ENCODE measurements at places on chromosomes 5 and 9. TPM values are rescaled to one million over a fixed set of nuclear protein-coding genes. Genes with fewer than 3 reads are reported as not detected.

PCA3 gene
- not detected for total RNA-seq

JAKMIP2 gene
- not detected for total RNA-seq

GRCh38 chr5:93893075-93893474, 151.7 kb upstream of the POU5F2 start:
- H3K36me3 ChIP-seq, result no peaks in the 10 kb centered on the region
- no peaks in the 10 kb centered on the region for H3K27me3 ChIP-seq
- no peaks in the 10 kb centered on the region for H3K4me1 ChIP-seq
- H3K4me3 ChIP-seq, result no peak overlapping the region
- no peak for DNase-seq

DNA sequence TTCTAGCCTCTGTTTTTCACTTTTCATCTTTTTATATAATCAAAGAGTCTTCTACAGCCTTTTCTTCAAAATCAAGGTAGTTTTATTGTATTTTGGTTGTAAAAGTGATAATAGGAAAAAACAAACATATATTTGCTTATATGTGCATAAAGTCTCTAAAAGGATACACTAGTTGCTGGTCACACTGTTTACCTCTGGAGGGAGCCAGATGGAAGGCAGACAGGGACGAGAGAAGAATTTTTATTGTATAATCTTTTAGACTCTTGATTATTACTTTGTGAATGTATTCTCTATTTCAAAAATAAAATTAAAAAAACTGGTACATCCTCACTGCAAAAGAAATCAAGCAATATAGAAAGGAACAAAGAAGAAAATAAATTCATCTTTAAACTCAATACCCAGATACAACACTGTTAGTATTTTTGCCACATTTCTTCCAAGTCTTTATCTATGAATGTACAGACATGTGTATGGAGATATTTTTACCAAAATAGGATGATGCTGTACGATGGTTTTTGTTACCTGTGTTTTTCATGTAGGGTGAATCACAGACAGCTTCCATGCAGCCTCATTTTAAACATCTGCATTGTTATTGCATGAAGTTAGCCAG, 6.1 kb upstream of the RNF183 start:
- no peaks in the 10 kb centered on the region for H3K36me3 ChIP-seq
- no peaks in the 10 kb centered on the region for H3K4me1 ChIP-seq
- peak; percentile 55 for DNase-seq
- no peak overlapping the region for H3K4me3 ChIP-seq

DNA sequence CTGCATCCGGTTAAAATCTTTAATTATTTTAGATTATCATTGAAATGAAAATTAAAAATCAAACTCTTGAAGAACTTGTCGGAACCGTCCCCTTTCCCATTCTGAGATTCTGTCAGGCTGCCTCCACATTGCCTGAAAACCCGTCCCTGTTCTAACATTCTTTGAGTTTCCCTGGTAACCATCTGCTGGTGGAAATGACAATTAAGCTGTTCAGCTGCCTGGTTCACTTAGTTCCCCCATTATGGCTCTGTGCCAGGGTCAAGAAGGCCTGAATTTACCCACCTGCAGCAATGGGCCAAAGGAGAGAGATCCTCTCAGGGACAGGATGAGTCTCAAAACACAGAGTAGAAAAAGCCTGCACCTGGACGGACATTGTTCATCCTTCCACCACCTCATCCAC, 11.8 kb upstream of the TCOF1 start:
- no peak overlapping the region for H3K4me3 ChIP-seq
- H3K4me1 ChIP-seq, result peaks cover 1% of the 10 kb centered on the region
- H3K27ac ChIP-seq, result no peak overlapping the region
- DNase-seq, result no peak
- H3K27me3 ChIP-seq, result no peaks in the 10 kb centered on the region

- peaks cover 22% of the 10 kb centered on the region for H3K4me1 ChIP-seq
- no peaks in the 10 kb centered on the region for H3K27me3 ChIP-seq
- H3K4me3 ChIP-seq, result no peak overlapping the region
Measured at GRCh38 chr9:83065233-83065632, 2.3 kb upstream of the RASEF start.

GRCh38 chr5:157463621-157464518, 3.9 kb downstream of the NIPAL4 start:
- no peaks in the 10 kb centered on the region for H3K36me3 ChIP-seq
- H3K4me3 ChIP-seq, result no peak overlapping the region
- H3K27ac ChIP-seq, result peak overlapping the region; percentile 49
- H3K4me1 ChIP-seq, result peaks cover 20% of the 10 kb centered on the region

DNA sequence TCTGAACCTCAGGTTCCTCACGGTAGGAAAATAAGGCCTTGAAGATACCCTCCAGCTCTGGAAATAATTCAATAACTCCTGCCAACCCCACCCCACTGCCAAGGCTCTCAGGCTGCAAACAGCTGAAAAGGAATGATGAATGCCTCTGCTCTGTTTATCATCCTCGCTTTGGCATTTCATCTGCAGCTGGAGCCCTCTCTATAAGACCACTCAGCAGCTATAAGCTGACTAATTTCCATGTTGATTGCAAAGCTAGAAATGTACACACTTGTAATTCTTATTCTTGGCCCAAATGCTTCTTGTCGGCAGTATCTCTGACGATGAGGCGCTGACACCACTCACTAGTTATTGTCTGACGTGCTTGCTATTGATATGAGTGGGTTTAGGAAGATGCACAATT, 408.4 kb upstream of the NMUR2 start:
- no peaks in the 10 kb centered on the region for H3K27me3 ChIP-seq
- DNase-seq, result no peak
- H3K36me3 ChIP-seq, result no peaks in the 10 kb centered on the region
- no peak overlapping the region for H3K27ac ChIP-seq

GRCh38 chr5:136425921-136426320, 60.6 kb upstream of the TRPC7 start:
- peaks cover 21% of the 10 kb centered on the region for H3K27me3 ChIP-seq
- no peaks in the 10 kb centered on the region for H3K36me3 ChIP-seq
- H3K4me1 ChIP-seq, result no peaks in the 10 kb centered on the region
- no peak overlapping the region for H3K4me3 ChIP-seq
- no peak overlapping the region for H3K27ac ChIP-seq
- DNase-seq, result no peak

DNA sequence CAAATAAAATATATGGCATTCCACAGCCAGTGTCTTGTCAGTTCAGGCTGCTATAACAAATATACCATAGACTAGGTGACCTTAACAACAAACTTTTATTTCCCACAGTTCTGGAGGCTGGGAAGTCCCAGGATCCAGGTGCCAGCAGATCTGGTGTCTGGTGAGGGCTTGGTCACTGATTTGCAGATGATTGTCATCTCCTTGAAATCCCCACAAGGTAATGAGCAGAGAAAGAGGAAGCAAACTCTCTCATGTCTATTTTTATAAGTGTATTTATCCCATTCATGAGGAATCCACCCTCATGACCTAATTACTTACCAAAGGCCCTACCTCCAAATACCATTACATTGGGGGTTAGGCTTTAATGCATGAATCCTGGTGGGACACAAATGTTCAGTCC, 663.2 kb downstream of the TLR4 start:
- no peak for DNase-seq
- H3K4me3 ChIP-seq, result no peak overlapping the region
- no peak overlapping the region for H3K27ac ChIP-seq
- H3K4me1 ChIP-seq, result no peaks in the 10 kb centered on the region
- H3K27me3 ChIP-seq, result no peaks in the 10 kb centered on the region

CCDC192 gene
- not detected for total RNA-seq

DNA sequence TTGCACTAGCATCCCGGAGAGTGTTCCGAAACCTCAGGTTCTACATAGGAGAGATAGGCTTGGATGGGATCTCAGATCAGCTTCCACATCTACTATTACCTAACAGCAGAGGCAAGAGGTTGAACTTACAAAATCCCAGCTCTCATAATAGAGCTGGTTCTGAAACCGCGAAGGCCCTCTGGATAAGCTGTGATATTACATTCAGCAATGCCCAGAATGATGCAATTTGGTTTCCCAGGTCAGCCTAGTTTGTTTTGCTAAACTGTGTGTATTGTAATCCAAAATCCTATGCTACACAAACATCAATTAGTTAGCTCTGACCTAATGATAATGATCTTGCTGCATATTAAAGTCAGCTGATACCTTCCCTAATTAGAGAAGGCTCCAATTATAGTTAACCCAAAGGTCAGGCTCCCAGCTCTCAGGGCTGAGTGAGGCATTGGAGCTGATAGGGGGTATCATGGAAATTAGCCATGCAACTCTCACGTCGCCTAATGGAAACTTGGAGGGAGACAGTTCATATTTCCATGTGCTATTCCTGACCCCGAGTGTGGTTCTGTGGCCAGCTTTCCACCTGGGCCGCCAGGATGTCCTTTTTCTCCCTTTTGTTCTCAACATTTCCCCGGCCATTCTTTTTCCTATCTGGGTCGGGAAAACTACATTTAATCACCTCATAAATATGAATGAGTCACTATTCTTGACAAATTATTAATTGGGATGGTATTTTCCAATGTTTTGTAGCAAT, 278.4 kb upstream of the IRX1 start:
- H3K4me3 ChIP-seq, result no peak overlapping the region
- H3K36me3 ChIP-seq, result no peaks in the 10 kb centered on the region
- H3K27ac ChIP-seq, result no peak overlapping the region
- H3K4me1 ChIP-seq, result no peaks in the 10 kb centered on the region
- DNase-seq, result no peak
- H3K27me3 ChIP-seq, result no peaks in the 10 kb centered on the region

- no peaks in the 10 kb centered on the region for H3K4me1 ChIP-seq
- H3K27ac ChIP-seq, result no peak overlapping the region
- H3K36me3 ChIP-seq, result peaks cover 5% of the 10 kb centered on the region
- H3K4me3 ChIP-seq, result no peak overlapping the region
- no peak for DNase-seq
- H3K27me3 ChIP-seq, result no peaks in the 10 kb centered on the region
Measured at GRCh38 chr9:69149321-69149807, 24.7 kb upstream of the TJP2 start.

GRCh38 chr5:171639205-171639621, 146.4 kb upstream of the SMIM23 start:
- no peaks in the 10 kb centered on the region for H3K4me1 ChIP-seq
- H3K36me3 ChIP-seq, result no peaks in the 10 kb centered on the region
- H3K27me3 ChIP-seq, result peaks cover 68% of the 10 kb centered on the region

DNA sequence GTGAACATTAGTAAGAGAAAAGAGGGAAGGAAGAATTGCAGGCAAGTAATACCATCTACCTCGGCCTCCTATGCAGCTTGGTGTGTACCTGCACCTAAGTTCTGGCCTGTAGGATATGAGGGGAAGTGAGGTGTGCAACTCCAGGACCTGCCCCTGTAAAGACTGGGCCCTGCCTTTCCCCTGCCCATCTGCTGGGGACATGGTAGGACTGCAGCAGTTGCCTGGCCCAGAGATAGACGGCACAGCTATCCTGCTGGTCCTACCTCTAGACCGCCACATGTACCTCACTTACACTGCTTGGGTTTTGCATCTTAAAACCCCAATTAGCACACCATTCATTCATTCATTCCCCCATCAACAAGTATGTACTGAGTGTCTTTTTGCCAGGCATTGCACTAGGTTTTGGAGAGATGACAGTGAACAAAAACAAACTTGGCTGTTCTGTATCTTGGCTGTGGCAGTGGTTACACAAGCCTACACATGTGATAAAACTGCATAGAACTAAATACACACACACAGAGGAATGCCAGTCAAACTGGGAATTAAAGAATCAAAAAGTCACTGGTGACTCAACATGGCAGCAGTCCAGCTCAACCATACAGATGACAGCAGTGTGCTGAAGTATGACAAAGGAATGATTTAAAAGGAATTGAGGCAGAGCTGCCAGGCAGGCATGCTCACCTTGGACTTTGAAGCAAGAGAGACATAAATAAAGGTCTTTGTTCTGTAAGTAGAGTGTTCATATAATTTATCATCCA, 23.3 kb upstream of the MGAT1 start:
- H3K4me1 ChIP-seq, result peaks cover 21% of the 10 kb centered on the region
- peak; percentile 99 for DNase-seq
- peak overlapping the region; percentile 13 for H3K27ac ChIP-seq
- peaks cover 11% of the 10 kb centered on the region for H3K36me3 ChIP-seq

DNA sequence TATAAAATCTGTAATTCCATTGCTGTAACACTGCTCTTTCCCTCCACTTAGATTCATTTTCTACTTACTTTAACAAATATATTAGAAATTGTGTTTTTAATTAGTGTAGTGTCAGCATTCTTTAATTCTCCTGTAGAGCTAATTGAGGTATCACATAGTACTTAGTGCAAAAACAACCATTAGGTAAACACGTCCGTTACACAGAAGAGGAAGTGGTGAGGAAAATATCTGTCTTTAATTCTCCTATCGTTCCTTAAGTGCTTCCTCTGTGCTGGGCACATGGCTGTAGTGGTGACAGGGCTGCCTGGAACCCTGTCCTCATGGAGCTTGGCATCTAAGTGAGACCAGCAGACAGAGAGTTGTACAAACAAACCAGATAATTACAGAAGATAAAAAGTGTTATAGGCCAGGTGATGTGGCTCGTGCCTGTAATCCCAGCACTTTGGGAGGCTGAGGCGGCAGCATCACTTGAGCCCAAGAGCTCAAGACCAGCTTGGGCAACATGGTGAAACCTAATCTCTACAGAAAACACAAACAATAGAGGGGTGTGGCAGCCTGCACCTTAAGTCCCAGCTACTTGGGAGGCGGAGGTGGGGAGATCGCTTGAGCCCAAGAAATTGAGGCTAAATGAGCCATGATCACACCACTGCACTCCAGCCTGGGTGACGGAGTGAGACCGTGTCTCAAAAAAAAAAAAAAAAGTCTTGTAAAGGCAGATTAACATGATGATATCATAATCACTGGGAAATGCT, 36.4 kb downstream of the PARP8 start:
- no peak overlapping the region for H3K4me3 ChIP-seq
- DNase-seq, result no peak
- no peaks in the 10 kb centered on the region for H3K36me3 ChIP-seq
- no peak overlapping the region for H3K27ac ChIP-seq
- no peaks in the 10 kb centered on the region for H3K27me3 ChIP-seq

- no peak overlapping the region for H3K4me3 ChIP-seq
- no peak overlapping the region for H3K27ac ChIP-seq
- no peaks in the 10 kb centered on the region for H3K4me1 ChIP-seq
Measured at GRCh38 chr5:174281089-174281760, 235.7 kb downstream of the NSG2 start.

ACTBL2 gene
- 0.12 TPM for total RNA-seq

DNA sequence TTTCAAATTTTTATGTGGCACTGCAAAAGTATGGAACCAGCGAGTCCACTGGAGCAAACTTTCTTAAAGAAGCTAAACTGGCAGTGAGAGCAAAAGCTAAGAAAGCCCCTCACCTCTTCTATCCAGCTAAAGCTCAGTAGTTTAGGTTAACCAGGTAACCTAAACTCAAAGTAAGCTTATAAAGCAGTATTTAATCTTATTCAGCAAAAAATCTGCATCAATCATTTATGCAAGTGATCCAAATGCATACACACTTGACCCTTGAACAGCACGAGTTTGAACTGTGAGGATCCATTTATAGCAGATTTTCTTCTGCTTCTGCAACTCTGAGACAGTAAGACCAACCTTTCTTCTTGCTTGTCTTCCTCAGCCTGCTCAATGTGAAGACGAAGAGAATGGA, 363.8 kb upstream of the CDH18 start:
- H3K27ac ChIP-seq, result no peak overlapping the region
- H3K36me3 ChIP-seq, result no peaks in the 10 kb centered on the region
- H3K4me1 ChIP-seq, result peaks cover 14% of the 10 kb centered on the region
- no peaks in the 10 kb centered on the region for H3K27me3 ChIP-seq
- DNase-seq, result no peak

GRCh38 chr5:43437062-43437660, 25.0 kb upstream of the CCL28 start:
- no peak for DNase-seq
- no peak overlapping the region for H3K4me3 ChIP-seq
- no peaks in the 10 kb centered on the region for H3K36me3 ChIP-seq
- no peak overlapping the region for H3K27ac ChIP-seq

Measured in PC-3 (cell line).